Stimulated activated CD8-positive, alpha-beta memory T cell treated with anti-CD3 and anti-CD28 coated beads, Interleukin-4, amount 100 ng/mL, for 1 hour (primary cell): ENCODE measurements at places on chromosomes 7 and 10.

GRCh38 chr7:115066634-115067033, 144.7 kb downstream of the MDFIC start:
- no peak for DNase-seq

DNA sequence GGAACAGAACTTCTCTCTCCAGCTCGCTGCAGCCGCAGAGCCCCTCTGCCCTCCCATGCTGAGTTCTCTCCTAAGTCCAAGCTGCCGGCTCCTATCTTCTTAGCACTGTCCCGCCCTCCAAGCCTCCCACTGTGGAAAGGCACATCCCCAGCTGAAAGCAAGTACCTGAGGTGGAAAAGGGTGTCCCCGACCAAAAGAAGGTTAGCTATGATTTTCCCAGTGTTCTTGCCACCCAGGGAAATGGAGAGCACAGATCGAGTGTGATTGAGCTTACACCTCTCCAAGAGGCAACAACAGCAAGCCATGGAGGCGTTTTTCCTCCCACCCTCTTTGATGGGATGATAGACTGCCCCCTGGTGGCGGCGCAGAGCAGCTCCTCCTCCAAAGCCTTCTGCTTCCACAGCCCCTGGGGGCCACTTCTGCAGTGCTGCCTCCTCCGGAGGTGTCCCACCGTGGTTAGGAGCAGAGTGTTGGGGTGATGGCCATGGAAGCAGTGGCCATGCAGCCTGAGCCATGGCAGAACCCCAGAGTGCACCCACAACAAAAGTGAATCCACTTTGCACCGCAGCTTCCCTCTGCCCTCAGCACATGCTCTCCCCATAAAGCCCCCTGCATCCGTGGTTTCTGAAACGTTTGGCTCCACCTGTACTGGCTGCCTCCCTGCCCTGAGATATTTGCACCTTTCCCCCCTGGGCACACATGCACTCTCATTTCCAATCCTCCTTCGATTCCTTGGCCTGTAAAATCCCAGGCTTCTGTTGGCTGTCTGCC, 143.1 kb upstream of the STK17A start:
- peak; percentile 2 for DNase-seq

GRCh38 chr10:56551037-56551436, 190.0 kb upstream of the ZWINT start:
- no peak for DNase-seq

DNA sequence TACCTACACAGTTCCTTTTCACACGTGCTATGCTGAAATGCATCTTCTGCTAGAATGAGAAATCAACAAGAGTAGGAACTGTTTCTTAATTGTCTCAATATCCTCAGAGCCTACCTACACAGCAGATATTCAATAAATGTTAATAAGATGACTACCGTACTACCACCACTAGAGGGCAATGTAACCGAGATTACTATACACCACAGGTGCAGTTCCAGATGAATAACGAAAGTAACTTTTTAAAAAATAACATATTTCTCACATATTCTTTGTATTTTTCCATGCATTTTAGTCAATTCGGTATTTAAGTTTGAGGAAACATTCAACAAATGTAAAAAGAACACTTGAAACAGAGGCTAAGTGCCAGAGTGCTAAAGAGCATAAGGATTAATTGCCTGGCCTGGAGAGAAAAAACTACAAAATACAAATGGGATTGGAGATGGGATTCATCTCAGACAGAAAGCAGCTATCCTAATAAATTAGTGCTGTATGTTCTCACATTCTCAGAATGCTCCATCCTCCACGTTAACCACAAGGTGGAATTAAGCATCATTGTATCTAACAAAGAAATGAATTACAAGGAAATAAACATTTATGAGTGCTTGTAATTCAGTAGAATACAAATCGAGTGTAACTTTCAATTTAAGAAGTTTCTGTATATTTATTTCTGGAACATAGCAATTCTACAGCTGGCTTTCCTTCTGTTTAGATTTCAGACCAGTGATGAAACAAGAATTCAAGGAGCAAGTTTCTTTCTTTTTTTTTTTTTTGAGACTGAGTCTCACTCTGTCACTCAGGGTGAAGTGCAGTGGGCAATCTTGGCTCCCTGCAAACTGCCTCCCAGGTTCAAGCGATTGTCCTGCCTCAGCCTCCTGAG, 20.3 kb upstream of the HECTD2 start:
- no peak for DNase-seq

- DNase-seq, result no peak
Measured at GRCh38 chr10:24010436-24010970, 198.4 kb upstream of the KIAA1217 start.

GRCh38 chr10:103720328-103720963, 134.9 kb downstream of the SH3PXD2A start:
- no peak for DNase-seq

DNA sequence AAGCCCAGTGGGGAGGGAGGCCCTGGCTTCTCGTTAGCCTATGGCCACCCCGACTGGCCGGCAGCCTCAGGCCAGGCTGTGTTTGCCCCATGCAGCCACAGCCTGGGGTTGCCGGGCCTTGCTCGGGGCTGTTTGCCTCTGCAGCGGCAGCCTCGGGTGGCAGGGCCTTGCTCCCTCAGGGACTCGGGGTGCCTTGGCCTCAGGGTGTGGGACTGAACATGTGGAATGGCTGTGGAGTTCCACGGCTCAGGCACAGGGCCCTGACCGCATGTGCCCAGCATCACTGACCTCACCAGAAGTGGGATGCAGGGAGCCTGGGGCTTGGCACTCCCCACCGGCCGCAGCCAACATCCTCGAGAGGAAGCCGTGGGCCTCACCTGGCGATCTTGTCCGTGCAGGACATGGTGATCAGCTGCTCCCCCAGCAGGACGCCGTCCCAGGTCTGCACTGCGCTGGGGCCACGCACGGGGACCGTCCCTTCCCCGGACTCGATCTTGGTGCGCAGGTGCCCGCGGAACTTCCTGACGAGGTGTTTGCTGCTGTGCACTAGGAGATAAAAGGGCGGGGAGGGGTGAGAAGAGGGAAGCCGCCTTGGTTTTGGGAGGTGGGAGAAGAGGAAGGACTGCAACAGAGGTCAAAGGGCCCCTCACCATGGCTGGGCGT, 160.5 kb downstream of the WDR37 start:
- no peak for DNase-seq

GRCh38 chr7:17815318-17815717, 125.0 kb downstream of the SNX13 start:
- no peak for DNase-seq
